ENCODE measurements at places on chromosomes 13 and 19. TPM values are rescaled to one million over a fixed set of nuclear protein-coding genes. Genes with fewer than 3 reads are reported as not detected.

The ZNF723 gene
- total RNA-seq = not detected

The ZNF835 gene
- 0.97 TPM for total RNA-seq

The ZNF66 gene
- total RNA-seq = 3.1 TPM

The ZNF699 gene
- total RNA-seq = 26.1 TPM

The CGB1 gene
- not detected for total RNA-seq

The POP4 gene
- 48.3 TPM for total RNA-seq

The S1PR4 gene
- total RNA-seq = not detected
